CD4-positive, alpha-beta T cell treated with Interferon gamma for 1 hour (primary cell): ENCODE measurements at places on chromosomes 4 and X.

GRCh38 chr4:89616382-89616781 is 220.6 kb downstream of the SNCA start:
- DNase-seq: no peak

- DNase-seq: no peak
Observed at GRCh38 chr4:41420541-41420940, 117.4 kb upstream of the LIMCH1 start.

DNA sequence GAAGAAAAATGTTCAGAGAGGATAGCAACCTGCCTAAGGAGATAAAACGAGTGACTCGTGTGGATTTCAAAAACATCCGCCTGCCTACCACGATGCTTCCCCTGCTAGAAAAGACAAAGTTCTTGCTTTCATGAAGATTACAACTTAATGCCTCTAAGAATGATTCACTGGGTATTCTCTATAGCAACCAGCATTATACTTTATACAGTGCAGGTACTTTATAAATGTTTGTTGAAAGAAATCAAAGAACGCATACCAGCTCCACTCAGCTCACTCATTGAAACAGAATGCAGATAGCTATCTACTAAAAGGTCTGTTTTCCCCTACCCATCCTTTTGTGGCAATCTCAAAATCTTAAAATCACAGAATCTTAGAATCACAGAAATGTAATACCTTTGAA is 33.7 kb downstream of the GASK1B start:
- no peak for DNase-seq

GRCh38 chr4:73891739-73892405 is 22.7 kb downstream of the CXCL1 start:
- no peak for DNase-seq

- no peak for DNase-seq
Observed at GRCh38 chr4:39950861-39951481, 26.7 kb downstream of the PDS5A start.
